ENCODE measurements at places on chromosomes 16 and 17.

- no peak for DNase-seq
These were observed 17.8 kb downstream of the SNN start for GRCh38 chr16:11685844-11686618.

- no peak for DNase-seq
These were observed 32.4 kb downstream of the SCNN1B start for GRCh38 chr16:23334457-23334853.

GRCh38 chr16:75537776-75538175 lies 1.9 kb upstream of the CHST5 start:
- DNase-seq: no peak

- DNase-seq: no peak
These were observed 131.1 kb downstream of the PHKB start for GRCh38 chr16:47592232-47592631.

- peak; percentile 89 for DNase-seq
These were observed 164.5 kb downstream of the PRKCA start for GRCh38 chr17:66466840-66467367.

GRCh38 chr16:14553447-14553846 lies 76.6 kb downstream of the PARN start:
- no peak for DNase-seq

DNA sequence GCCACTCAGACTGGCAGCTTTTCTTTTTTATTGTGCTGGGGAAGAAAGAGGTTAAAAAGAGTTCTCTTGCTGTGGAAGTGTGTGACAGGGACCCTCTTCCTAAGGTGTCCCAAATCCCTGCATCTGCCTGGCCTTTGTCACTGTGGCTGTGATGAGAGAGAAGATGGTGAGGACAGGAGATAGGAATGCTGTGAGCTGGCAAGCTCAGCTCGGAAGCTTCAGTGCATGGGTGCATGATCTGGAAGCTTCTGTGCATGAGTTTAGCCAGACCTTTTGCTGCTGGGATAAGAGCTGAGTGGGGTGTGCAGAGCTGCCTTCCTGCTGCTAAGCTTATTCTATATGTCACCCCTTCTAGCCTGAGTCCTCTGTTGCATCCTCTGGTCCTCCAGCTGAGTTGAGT lies 103.3 kb upstream of the CACNG3 start:
- DNase-seq: no peak

DNA sequence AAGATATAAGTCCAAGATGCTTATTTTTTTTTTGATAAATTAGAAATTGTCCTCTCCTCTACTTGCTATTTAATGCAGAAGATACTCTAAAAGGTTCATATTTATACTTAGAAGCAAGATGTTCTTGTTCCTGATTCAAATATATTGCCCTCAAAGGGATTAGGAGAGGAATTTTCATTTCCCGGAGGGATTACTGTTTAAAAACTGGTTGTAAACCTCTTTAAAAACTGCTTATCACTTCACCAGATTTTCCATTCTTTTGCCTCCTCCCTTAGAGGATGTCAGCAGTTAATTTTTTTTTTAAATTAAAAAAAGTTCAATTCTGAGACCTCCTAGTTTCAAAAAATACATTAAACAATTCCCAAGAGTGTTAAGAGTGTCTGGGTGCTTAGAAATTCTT lies 2.8 kb downstream of the TENT4B start:
- peak; percentile 44 for DNase-seq

DNA sequence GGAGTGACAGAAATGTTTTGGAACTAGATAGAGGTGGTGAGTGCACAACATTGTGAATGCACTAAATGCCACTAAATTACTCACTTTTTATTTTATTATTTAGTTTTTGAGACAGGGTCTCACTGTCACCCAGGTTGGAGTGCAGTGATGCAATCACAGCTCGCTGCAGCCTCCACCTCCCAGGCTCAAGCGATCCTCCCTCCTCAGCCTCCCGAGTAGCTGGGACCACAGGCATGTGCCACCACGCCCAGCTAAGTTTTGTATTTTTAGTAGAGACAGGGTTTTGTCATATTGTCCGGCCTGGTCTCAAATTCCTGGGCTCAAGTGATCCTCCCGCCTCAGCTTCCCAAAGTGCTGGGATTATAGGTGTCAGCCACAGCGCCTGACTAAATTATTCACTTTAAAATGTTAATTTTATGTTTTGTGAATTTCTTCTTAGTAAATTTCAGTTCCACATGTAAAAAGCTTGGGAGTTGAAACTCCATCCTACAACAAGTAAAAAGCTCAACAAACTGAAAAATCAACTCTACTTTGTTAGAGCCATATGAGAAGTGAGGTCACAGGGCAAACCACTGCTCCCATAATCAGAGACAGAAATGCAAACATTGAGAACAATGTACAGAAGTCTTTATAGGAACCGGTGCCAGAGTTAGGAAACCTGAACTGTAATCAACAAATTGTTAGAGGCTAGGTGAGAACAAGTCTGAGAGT lies 13.8 kb upstream of the SLC5A10 start:
- DNase-seq: no peak

- no peak for DNase-seq
These were observed 38.8 kb upstream of the HSBP1 start for GRCh38 chr16:83768986-83769385.

DNA sequence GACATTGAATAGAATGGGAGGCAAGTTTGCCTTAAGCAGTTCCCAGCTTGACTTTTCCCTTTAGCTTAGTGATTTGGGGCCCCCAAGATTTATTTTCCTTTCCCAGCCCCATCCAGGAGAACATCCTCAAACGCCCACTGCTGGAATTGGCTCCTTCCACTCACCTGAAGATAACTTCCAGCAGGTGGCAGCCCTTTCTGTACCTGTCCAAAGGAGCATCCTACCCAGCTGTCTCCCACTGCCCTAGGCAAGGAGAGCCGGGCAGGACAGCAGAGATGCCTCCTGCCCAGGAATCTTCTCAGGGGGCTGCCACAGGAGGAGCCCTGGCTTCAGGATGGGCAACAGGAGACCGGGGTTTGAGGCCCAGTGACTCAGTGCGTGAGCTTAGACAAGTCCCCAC lies 6.4 kb downstream of the CACNG5 start:
- no peak for DNase-seq

- DNase-seq: no peak
These were observed 1377.6 kb downstream of the CDH11 start for GRCh38 chr16:63744077-63744874.

GRCh38 chr16:24836836-24837235 lies 8.9 kb upstream of the SLC5A11 start:
- no peak for DNase-seq

Data from A673 (cell line).